Neural progenitor cell (in vitro differentiated cells): ENCODE measurements at places on chromosomes 12 and 14.
A peak's percentile ranks its signal among the peaks of the same experiment; 100 is the strongest.

- no peak for DNase-seq
- no peak overlapping the region for H3K4me3 ChIP-seq
- H3K4me1 ChIP-seq = no peaks in the 10 kb centered on the region
- H3K27me3 ChIP-seq = no peaks in the 10 kb centered on the region
- H3K36me3 ChIP-seq = no peaks in the 10 kb centered on the region
Measured at GRCh38 chr12:89417246-89417977, 65.1 kb upstream of the DUSP6 start.

- H3K4me1 ChIP-seq = no peaks in the 10 kb centered on the region
- no peaks in the 10 kb centered on the region for H3K27me3 ChIP-seq
- no peak for DNase-seq
Measured at GRCh38 chr12:97924122-97924521, 461.5 kb downstream of the RMST start.

- DNase-seq = no peak
- no peaks in the 10 kb centered on the region for H3K27me3 ChIP-seq
- no peak overlapping the region for H3K27ac ChIP-seq
- peaks cover 28% of the 10 kb centered on the region for H3K4me1 ChIP-seq
Measured at GRCh38 chr14:60206837-60207533, 41.8 kb upstream of the DHRS7 start.

- H3K27me3 ChIP-seq = no peaks in the 10 kb centered on the region
- DNase-seq = no peak
- H3K27ac ChIP-seq = no peak overlapping the region
- H3K4me1 ChIP-seq = no peaks in the 10 kb centered on the region
Measured at GRCh38 chr12:31020385-31021166, 53.1 kb upstream of the DDX11 start.

DNA sequence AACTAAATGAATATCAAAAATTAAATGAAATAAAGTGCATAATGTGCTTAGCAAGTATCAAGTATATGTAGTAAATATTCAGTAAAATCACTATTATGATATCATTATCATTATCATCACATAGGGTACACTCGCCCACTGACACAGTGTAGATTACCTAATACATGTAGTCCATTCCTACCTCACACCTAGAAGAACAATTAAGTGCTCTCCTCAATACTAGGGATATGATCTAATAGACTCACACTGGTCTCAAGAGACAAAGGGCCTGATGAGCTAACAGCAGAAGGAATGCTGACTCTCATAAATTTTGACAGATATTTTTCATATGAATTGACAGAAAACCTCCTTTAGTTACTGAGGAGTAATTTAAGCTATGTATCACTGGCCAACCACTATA, 29.1 kb downstream of the FSCB start:
- H3K27ac ChIP-seq = no peak overlapping the region
- H3K27me3 ChIP-seq = no peaks in the 10 kb centered on the region
- no peak for DNase-seq

DNA sequence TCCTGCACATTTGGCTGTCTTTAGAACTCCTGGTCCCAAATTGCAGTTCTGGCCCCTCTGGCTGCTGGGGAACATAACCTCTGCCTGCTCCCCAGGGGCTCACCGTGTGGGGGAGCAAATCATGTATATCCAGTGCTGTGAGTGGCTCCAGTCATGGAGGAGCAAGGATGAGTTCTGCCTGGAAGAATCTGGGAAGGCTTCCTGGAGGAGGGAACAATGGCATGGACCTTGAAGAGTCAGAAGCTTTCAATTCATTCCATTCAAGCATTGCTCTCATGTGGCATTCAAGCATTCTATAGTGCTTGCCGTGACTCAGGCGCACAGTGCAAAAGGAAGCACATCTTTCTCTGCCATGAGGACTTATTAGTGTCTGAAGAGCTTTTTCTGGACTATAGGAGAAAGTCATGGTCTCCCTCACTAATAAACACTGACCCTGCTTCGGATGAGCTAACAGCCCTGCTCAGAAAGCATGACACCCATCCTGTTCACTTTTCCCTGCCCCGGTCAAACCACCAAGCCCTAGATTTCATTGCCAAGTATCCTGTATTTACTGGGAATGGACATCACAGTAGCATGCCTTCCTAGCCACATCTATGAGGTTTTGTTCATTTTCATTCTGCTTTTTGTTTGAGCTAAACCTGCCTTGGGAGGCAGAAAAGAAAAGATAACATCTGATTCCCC, 3.5 kb downstream of the IFI27 start:
- no peaks in the 10 kb centered on the region for H3K36me3 ChIP-seq
- H3K4me3 ChIP-seq = no peak overlapping the region
- peaks cover 8% of the 10 kb centered on the region for H3K4me1 ChIP-seq
- DNase-seq = no peak

- peak; percentile 88 for DNase-seq
- H3K27me3 ChIP-seq = peaks cover 65% of the 10 kb centered on the region
- H3K4me1 ChIP-seq = peaks cover 13% of the 10 kb centered on the region
- H3K27ac ChIP-seq = no peak overlapping the region
Measured at GRCh38 chr12:131830335-131830913, 2.2 kb downstream of the MMP17 start.

DNA sequence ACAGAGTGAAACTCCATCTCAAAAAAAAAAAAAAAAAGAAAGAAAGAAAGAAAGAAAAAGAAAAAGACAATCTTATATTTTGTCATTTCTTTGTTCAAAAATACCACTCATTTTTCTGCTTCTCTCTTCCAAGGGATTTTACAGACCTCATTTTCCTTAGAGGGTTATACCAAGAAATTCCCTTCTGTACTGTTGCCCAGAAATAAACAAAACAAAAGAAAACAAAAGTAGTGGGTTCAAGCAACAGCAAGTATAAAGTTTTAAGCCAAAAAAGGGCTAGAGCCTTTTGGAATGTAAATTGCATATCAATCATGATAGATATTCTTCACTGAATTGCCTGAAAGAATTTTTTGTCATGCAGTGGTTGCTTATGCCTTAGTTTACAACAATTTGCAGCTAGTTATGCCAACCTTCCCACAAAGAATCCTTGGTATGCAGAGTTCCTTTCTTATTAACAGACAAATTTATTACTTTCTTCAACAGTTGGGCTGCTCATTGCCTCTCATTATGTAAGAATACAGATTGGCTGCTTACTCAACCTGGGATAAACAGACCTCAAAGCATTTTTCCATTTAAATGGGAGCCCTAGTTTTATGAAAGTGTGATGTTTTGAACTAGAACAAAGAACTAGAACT, 129.1 kb upstream of the PPFIA2 start:
- H3K4me1 ChIP-seq = peaks cover 7% of the 10 kb centered on the region
- no peak overlapping the region for H3K4me3 ChIP-seq
- H3K27ac ChIP-seq = no peak overlapping the region
- no peaks in the 10 kb centered on the region for H3K27me3 ChIP-seq

GRCh38 chr14:21063479-21063878, 5.9 kb downstream of the RNASE8 start:
- peaks cover 7% of the 10 kb centered on the region for H3K27me3 ChIP-seq
- H3K36me3 ChIP-seq = no peaks in the 10 kb centered on the region
- DNase-seq = peak; percentile 39

- H3K36me3 ChIP-seq = no peaks in the 10 kb centered on the region
- no peak overlapping the region for H3K27ac ChIP-seq
- no peaks in the 10 kb centered on the region for H3K4me1 ChIP-seq
- no peak overlapping the region for H3K4me3 ChIP-seq
Measured at GRCh38 chr14:100775831-100776591, 49.3 kb downstream of the DLK1 start.

- H3K4me1 ChIP-seq = no peaks in the 10 kb centered on the region
- H3K27ac ChIP-seq = no peak overlapping the region
- no peaks in the 10 kb centered on the region for H3K27me3 ChIP-seq
- H3K4me3 ChIP-seq = no peak overlapping the region
- DNase-seq = no peak
Measured at GRCh38 chr14:103923863-103924262, 4.4 kb upstream of the TDRD9 start.

DNA sequence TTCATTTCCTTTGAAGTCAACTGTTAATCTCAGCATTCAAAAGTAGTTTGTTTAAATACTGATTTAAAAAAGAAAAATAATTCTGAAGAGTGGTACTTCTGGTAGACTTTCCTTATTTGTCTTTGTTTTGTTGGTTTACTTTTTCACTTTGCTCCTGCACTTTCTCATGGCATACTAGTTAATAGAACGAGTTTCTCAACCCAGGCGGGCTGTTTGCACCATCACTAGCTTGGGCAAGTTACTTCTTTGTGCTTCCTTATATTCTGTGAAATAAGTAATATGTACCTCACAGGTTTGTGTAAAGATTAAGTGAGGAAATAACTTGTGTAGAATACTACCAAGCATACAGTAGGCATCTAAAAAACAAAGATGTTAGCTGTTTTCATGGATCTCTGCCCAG, 45.5 kb downstream of the SLC38A6 start:
- H3K4me3 ChIP-seq = no peak overlapping the region
- no peaks in the 10 kb centered on the region for H3K27me3 ChIP-seq
- no peaks in the 10 kb centered on the region for H3K4me1 ChIP-seq

DNA sequence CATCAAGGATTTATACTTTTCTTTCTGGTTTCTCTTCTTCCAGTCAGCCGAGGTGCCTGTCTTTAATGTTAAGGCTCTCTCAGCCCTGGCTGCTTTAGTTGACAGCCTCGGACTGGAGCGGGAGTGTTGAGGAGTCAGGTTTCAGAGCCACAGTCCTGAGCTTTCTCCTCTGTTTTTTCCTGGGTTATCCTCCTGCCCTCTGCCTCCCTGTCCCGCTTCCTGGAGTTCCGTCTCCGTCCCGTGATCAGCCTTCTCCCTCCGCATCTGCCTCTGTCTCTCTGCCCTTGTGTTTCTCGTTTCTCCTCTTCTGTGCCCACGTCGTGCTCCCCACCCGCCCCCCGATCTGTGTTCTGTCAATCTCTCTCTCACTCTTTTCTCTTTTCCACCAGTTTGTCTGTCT, 33.0 kb downstream of the IQSEC3 start:
- peaks cover 34% of the 10 kb centered on the region for H3K4me1 ChIP-seq
- no peak overlapping the region for H3K27ac ChIP-seq
- H3K36me3 ChIP-seq = no peaks in the 10 kb centered on the region
- H3K27me3 ChIP-seq = peaks cover 6% of the 10 kb centered on the region
- peak; percentile 71 for DNase-seq

DNA sequence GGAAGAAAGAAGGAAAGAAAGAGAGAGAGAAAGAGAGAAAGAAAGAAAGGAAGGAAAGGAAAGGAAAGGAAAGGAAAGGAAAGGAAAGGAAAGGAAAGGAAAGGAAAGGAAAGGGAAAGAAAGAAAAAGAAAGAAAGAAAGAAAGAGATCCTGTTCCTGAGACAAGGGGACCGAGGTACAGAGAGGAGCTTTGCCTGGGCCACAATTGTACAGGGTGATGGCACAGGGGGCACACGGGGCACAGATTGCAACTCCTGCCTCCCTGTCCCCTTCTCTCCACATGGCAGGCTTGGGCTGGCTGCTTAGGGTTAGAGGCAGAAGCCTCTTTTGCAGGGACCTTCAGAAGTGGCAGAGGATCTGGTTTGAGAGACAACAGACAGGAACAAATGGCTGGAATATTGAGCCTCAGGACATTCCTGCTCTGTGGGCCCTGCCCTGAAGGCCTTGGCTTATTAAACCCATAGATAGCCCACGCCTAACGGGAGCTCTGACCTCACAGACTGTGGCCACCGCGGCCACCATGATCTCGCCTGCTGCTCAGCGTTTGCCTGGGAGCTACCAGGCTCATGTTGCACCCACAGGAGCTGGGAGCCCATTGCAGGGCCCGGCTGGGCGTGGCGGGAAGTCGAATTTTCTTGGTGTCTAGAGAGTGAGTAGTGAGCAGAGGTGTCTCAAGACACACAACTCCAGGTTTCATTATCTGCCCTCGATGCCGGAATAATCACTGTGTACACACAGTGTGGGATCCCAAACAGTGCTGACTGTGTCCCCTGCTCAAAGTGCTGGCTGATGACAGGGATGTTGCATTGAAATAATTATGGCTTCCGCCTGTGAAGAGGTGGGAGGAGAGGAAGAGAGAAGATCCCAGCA, 147.9 kb upstream of the NCOR2 start:
- no peak overlapping the region for H3K4me3 ChIP-seq
- H3K27ac ChIP-seq = no peak overlapping the region
- no peaks in the 10 kb centered on the region for H3K36me3 ChIP-seq

- DNase-seq = peak; percentile 67
- no peak overlapping the region for H3K4me3 ChIP-seq
- no peaks in the 10 kb centered on the region for H3K4me1 ChIP-seq
- no peak overlapping the region for H3K27ac ChIP-seq
- no peaks in the 10 kb centered on the region for H3K27me3 ChIP-seq
- no peaks in the 10 kb centered on the region for H3K36me3 ChIP-seq
Measured at GRCh38 chr12:126747530-126748149, 1519.3 kb upstream of the TMEM132C start.

DNA sequence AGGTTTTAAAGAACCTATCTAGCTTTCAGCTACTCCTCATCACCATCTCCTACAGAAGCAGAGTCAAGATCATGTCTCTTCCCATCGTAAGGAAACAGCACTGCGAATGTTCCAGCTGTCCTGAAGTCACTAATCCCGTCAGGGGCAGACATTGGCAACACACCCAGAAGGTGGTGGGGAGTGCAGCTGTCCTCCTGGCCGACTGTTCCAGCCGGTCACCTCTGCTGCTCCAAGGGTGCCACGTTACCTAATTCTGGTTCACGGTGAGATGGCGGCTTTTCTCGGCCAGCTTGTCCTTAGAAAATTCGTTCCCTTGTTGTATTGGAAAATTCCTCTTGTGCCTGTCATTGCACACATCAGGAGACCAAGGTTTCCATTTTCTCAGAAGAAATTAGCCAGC, 196.2 kb downstream of the ZFP36L1 start:
- H3K4me1 ChIP-seq = peaks cover 58% of the 10 kb centered on the region
- H3K4me3 ChIP-seq = no peak overlapping the region
- no peak overlapping the region for H3K27ac ChIP-seq
- no peaks in the 10 kb centered on the region for H3K27me3 ChIP-seq

- no peaks in the 10 kb centered on the region for H3K36me3 ChIP-seq
- H3K27me3 ChIP-seq = no peaks in the 10 kb centered on the region
- H3K27ac ChIP-seq = no peak overlapping the region
- H3K4me1 ChIP-seq = no peaks in the 10 kb centered on the region
- DNase-seq = no peak
- H3K4me3 ChIP-seq = no peak overlapping the region
Measured at GRCh38 chr14:105748204-105748578, 221.8 kb downstream of the TMEM121 start.

DNA sequence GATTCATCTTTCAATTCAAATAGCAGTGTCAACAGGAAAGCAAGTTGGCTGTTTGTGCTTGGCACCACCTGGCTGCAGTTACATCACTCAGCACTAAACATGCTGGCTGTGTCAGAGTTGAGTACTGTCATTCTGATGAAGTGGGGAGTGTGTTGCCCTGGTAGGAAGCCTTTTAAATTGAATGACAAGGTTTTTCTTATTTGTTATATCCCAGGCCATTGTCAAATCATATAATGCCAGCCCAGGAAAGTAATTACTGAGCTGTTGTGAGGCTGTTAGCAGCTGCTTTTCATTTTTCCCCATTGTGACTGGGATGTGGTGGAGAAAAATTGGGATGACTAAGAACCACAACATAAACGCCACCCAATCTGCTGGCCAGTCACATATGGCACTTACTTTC, 106.5 kb upstream of the PRKD1 start:
- H3K4me1 ChIP-seq = peaks cover 7% of the 10 kb centered on the region
- no peak overlapping the region for H3K27ac ChIP-seq
- peak; percentile 30 for DNase-seq

- H3K4me1 ChIP-seq = no peaks in the 10 kb centered on the region
- no peak overlapping the region for H3K27ac ChIP-seq
- no peaks in the 10 kb centered on the region for H3K36me3 ChIP-seq
- no peak overlapping the region for H3K4me3 ChIP-seq
Measured at GRCh38 chr12:117148642-117149041, 41.6 kb downstream of the FBXO21 start.
